Central memory CD4-positive, alpha-beta T cell (primary cell): ENCODE measurements at places on chromosomes 16 and 17.

DNA sequence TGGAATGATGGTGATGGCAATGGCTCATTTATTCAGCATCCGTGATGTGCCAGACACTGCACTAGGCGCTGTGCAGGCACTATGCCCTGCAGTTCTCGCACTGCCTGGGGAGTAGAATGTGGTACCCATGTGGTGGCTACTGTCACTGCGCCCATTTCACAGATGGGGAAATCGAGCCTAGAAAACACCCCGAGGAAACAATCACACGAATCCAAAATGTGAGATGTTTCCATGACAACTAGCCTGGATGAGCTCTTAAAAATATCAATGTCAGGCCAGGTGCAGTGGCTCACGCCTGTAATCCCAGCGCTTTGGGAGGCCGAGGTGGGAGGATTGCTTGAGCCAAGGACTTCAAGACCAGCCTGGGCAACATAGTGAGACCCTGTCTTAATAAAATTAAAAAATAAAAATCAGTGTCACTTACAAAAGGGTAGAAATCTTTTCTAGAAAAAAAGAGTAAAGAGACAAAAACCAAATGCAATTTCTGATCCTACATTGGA, 57.9 kb upstream of the TNRC6A start:
- DNase-seq: no peak

GRCh38 chr16:15830832-15831451, 25.9 kb downstream of the MYH11 start:
- DNase-seq: no peak

DNA sequence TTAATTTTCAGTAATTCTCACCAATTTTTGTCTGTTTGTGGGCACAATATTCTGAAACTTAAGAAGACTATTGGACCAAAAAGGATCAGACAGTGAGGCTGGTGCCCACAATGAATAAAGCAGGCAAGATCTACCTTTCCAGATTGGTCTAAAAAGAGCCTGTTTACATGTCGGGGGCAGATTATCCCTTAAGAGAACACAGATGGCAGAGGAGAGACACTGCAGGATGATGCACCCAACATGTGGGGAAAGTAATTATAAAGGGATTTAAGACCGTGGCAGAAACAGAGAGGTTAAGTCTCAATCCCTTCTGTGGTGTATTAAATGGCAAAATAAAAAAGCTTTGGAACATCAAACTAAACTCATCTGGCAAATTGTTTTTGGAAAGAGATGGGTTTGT, 331.8 kb upstream of the CDH11 start:
- no peak for DNase-seq

GRCh38 chr16:1771188-1771863, at the start of gene NME3:
Gene NME3, minus strand, starts transcription at chr16:1771543. Its CDS starts 9 bp downstream, at chr16:1771534.
- peak; percentile 63 for DNase-seq

- no peak for DNase-seq
These were observed 24.3 kb upstream of the ADGRG1 start for GRCh38 chr16:57604177-57604576.

DNA sequence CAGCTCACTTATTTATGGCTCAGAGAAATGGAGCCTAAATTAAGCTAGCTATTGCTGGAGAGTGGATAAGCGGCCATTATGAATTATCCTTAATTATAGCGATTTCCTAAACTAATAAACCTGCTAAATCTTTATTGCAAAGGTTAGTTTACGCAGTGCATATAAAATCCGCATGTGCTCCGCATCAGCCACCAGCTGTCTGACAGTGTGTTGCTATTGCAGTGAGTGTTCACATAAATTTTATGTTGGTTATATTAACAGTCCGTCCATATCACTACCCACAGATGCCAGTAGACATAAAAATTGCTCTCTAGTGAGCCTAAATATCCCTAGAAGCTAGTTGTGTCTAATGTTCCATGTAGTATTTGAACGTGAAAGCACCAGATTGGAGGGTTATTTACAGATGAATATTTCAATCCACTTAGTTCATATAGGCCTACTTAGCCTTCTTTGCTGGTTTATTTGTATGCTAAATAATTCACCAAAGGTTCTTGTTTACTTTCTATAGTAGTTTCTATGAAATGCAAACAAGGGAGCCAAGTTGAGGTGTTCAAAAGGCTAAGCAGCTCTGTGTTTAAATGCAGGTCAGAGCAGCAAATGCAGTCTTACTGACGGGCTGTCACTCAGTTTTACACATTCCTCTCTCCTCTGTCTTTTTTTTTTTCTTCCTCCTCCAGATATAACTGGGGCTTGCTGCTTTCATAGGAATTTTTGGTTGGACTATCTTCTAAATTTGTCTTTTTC, 219.1 kb downstream of the IRX3 start:
- no peak for DNase-seq

- DNase-seq: no peak
These were observed 54.6 kb upstream of the ACSF3 start for GRCh38 chr16:89038811-89039735.

DNA sequence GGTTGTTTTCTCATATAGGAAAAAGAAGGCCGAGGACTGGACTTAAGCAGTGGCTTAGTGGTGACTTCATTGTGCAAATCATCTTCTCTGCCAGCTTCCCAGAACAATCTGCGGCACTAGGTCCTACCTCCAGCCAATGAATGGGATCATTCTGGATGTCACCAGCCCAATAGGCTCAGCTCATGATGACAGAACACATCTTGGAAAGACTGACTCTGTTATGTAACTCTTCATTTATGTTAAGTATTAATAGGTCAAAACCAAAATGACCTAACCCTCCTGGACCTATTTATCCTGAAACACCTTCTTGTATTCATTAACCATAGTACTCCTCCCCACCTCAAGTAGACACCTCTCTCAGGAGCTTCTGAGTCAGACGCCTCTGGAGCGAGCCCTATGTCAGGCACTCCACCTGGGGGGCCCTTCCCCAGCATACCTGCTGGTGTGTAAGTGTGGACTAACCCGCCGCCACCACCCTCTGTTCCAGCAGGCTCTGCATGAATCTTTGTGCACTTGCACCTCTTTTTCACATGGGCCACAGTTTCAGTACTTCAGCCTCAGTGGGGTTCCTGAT, 7.2 kb downstream of the ARL2BP start:
- no peak for DNase-seq
